IPS DF 19.7 (cell line): ENCODE measurements at places on chromosomes 7 and 10.

DNA sequence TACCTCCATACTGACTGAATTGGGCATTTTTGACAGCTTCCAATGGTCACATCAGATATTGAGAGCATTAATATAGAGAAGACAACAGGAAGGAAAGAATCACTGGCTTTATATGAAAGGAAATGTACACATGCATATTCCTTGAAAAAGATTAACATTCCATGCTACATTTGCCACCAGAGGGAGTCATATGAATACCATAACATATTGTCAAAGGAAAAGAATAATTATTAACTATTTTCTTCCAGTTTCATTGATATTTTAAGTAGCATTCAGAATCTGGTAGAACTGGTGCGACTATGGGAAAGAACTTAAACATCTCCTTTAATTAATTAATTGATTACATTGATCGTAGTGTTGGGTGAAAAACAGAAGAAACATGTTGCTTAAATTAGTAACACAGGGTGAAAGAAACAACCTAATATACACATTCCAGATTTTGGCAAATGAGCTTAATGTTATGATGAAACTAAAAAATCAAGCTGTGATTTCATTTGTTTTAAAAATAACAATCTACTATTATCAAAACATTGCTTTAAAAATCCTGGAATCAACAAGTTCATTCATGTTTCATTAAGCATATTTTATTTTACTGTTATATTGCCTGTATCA lies 71.5 kb downstream of the GPR85 start:
- DNase-seq, result no peak

- DNase-seq, result no peak
Measured at GRCh38 chr10:21184216-21184615, 287.1 kb upstream of the NEBL start.

- no peak for DNase-seq
Measured at GRCh38 chr7:65233409-65234034, 140.1 kb upstream of the ZNF92 start.

DNA sequence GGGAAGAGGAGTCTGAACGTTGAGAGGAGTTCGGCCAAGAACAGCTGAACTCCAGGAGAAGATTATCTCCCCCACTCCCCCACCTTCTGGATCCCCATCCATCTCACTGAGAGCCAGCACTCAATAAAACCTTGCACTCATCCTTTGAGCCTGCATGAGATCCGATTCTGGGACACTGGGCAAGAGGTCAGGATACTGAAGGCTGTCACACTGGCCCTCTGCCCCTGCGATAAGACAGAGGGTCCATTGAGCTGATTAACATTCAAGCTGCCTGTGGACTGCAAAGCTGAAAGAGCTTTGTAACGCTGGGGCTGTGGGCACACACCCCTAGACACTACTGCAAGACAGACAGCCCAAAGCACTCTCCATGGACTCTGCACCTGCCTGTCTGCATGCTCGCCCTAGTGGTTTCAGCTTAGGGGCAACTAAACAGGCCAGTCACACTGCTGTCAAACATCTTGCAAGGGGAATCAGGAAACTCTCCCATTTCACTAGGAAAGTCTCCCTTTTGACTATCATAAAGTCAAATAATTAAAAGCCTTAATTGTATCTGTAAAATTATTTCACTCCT lies 42.3 kb upstream of the CNTNAP2 start:
- no peak for DNase-seq

DNA sequence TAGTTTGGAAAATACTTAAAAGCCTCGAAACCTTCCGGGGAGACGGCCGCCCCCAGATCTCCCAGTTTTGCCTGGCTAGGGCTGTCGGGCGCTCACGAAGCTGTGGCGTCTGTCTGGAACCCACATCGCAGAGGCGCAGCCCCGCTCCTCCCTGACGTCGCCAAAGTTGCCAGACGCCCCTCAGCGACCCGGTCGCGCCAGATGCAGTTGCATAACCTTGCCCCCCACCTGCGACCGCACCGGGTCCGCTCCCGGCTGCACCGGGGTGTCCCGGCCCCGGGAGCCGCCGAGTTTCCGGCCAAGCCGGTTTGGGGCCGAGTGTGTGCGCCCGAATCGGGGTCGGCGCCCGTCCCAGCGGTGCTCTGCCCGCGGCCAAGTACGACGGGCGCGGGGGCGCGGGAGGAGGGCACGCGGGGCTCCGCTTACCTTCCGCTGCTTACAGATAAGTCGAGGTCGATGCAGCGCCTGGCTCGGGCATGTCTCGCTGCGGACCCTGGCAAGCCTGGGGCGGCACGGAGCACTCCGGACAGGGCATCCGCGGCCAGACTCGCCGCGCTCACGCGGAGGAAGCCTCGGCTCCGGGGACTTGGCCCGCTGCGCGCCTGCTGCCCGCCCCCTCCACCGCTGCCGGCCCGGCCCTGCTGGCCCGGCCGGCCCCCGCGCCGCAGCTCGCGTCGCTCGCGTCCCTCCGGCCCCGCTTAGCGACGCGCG lies 665 bp downstream of the INSYN2A start:
- no peak for DNase-seq

DNA sequence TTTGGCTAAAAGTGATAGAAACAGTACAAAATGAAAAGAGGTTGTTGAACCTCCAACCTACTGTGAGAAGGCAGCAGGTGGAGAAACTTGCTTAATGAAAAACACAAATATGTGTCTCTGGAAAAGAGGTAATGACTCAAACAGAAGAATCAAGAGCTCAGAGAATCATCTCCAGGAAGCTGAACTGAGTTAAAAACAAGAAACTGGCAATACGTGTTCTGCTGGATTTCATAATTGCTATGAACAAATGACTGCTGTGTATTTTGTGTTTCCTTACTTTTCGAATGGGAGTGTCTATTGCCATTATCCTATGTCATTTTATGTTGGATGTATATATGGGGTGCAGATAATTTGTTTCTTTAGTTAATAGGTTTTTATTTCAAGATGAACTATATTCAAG lies 401.1 kb downstream of the DGKB start:
- no peak for DNase-seq

DNA sequence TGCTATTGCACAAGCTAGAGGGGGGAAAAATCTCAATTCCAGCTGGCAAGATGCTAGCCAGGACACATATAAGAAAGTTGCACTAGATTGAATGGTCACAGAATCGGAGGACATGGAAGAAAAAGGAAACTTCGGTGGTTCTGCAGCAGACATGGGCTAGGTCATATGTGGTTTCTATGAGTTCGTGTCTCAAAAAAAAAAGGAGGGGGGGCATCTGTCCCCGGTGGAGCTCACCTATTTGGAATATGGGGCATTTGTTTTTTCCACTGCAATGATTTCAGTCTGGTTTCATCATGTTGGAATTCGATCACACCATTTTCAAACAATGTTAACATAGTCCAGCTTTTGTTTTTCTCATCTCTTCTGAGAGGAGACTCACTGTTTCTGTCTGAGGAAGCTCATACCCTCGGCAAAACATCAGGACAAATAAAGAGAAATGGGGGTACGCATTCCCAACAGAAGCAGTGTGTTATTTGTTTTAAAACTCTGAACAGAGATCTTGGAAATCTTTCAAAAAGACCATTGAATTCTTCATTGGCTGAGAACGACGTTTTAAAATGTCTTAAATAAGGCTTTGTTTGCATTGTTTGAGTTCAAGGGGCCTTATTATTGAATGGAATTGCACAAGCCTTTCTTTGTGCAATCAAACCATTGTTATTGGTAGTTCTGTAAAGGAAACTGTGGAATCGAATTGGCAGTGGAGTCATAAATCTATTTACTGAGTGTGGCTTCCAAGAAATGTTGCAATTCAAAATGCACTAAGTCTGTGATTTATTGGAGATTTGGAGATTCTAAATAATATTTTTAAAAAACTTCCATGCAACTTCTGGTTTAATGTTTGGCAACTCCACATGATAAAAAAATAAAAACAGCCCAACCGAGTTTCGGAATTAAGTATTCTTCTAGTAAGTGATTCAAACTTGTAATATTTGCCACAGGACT lies 173.2 kb downstream of the RTKN2 start:
- no peak for DNase-seq

GRCh38 chr7:78222001-78222751 lies 423.6 kb downstream of the PHTF2 start:
- DNase-seq, result no peak

GRCh38 chr7:108947526-108947925 lies 377.9 kb downstream of the DNAJB9 start:
- no peak for DNase-seq

- DNase-seq, result peak; percentile 5
Measured at GRCh38 chr7:93228302-93228701, 2.0 kb upstream of the HEPACAM2 start.

DNA sequence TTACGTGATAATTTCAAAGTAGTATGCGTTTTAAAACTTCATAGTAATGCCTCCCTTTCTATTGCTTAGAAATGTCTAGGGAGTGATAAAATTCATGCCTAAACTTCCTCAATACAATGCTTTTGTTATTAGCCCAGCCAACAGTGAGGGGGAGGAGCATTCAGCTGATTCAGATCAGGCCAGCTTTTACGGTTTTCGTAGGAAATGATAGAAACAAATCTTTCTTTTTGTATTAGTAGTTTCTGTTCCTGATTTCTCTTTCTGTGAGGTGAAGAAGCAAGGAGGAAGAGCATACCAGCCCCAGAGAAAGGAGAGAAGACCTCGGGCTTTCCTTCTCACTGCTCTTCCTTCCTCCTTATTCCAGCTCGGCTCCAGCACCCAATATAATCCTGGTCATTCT lies 35.2 kb upstream of the ITPRID1 start:
- DNase-seq, result no peak

- DNase-seq, result no peak
Measured at GRCh38 chr10:1423676-1424253, 313.6 kb downstream of the ADARB2 start.

DNA sequence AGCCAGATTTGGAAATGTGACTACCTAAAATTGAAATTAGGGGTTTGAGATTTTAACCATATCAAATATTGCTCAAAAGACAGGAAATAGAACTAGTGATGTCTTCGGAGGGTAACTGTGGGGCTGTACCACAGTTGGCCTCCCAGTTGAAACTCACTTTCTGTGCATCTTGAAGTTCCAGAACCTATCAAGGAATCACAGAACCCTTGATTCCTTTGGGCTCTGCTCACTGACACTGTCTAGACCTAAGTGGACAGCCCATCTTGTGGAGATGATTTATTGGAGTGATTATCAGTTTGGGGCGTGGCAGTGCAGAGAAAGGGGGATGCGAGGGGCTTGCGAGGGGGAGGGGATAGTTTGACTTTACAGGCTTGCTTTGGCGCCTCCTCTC lies 134.2 kb upstream of the GJD4 start:
- no peak for DNase-seq

- DNase-seq, result no peak
Measured at GRCh38 chr10:79418886-79419595, 26.4 kb downstream of the ZCCHC24 start.

- no peak for DNase-seq
Measured at GRCh38 chr10:103983367-103983911, 16.5 kb downstream of the SLK start.

DNA sequence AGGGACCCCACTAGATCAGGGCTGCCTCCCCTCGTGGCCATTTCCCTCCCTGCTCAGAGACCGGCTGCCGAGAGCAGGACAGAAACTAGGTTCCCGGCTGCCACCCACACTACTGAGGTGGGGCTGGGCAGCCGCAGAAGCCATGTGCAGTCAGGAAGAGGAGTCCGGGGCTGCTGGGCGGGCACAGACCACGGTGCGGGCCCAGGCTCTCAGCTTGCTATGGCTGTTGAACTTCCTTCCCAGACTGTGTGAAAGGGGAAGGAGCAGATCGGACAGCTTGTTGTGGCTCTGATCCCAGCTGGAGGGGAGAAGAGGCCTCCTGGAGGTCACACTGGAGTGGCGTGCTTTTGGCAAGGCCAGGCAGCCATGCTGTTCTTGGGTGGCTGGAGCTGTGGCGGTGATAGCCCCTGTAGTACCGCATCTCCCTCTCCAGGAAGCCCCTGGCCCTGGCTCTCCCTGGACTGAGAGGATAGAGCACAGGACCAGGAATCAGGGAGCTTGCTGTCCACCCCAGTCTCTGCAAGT lies 56.8 kb downstream of the HK1 start:
- DNase-seq, result no peak

DNA sequence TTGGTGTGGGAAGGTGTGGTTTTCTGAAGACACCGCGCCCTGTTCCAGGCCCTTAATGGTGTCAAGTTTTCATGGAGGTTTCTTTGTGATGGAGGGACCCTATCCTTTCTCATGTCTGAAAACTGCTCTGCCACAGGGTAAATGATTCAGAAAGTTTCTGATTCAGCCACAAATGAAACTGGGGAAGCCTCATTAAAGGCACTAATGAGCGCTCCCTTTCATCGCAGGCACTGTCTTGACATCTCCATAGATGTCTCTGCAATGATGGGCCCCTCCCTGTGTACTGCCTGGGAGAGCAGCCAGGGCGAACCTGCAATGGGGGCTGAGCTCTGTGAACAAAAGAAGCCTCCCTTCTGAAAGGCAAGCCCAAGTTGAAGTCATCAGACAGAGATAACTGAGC lies 355.3 kb downstream of the PRPF18 start:
- no peak for DNase-seq

DNA sequence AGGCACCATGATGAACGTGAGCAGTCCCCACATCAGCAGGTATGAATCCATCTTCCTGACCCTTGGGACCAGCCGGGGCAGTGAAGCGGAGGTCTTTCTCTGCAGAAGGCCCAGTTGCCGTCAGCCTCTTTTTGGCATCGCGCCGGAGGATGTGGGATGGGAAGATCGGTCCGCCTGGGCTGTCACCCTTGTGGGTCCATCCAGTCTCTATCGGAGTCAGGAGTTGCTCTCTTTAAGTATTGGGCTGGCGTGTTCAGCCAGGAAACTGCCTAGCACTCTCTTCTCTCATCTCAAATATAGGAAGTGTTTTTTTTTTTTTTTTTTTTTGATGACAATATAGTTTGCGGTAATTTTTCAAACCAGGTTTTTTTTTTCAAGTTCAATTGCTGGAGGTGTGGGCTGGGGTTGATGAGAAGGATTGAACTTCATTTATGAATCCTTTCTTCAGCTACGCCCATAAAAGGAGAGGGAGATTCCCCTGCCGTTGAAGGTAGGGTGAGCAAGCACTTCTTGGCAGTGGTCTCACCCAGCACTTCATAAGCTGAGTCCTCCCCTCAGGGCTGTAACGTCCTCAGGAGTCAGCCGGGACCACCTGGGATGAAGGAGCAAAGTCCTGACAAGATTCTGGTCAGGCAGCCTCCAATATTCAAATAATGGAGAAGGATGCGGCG lies at the start of gene IL2RA:
TSS of gene IL2RA (minus strand) at position 267 of the 671 bp plus-strand sequence. CDS start at position 51, 216 bp downstream.
- DNase-seq, result no peak
